ENCODE measurements at places on chromosomes 11 and 22.
A peak's percentile ranks its signal among the peaks of the same experiment; 100 is the strongest.

GRCh38 chr22:46581538-46582244 lies 38.5 kb upstream of the GRAMD4 start:
- DNase-seq, result peak; percentile 45

GRCh38 chr11:39570526-39570925 lies 1888.9 kb downstream of the LRRC4C start:
- no peak for DNase-seq

DNA sequence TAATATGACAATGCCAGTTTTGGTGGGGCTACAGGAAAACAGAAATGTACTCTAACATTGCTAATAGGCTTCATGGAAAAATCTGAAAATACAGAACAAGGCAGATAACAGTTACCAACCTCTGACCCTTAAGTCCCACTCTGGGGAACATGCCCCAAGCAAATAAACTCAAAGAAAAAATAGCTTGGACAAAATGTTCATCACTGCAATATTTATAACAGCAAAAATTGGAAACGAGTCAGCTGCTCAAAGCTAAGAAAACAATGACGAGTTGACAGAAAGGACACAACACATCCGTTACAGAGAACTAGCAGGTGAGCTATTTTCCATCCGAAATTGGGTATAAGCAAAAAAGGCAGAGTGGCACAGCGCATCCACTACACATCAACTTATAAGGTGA lies 70.5 kb downstream of the PACSIN2 start:
- DNase-seq, result no peak

DNA sequence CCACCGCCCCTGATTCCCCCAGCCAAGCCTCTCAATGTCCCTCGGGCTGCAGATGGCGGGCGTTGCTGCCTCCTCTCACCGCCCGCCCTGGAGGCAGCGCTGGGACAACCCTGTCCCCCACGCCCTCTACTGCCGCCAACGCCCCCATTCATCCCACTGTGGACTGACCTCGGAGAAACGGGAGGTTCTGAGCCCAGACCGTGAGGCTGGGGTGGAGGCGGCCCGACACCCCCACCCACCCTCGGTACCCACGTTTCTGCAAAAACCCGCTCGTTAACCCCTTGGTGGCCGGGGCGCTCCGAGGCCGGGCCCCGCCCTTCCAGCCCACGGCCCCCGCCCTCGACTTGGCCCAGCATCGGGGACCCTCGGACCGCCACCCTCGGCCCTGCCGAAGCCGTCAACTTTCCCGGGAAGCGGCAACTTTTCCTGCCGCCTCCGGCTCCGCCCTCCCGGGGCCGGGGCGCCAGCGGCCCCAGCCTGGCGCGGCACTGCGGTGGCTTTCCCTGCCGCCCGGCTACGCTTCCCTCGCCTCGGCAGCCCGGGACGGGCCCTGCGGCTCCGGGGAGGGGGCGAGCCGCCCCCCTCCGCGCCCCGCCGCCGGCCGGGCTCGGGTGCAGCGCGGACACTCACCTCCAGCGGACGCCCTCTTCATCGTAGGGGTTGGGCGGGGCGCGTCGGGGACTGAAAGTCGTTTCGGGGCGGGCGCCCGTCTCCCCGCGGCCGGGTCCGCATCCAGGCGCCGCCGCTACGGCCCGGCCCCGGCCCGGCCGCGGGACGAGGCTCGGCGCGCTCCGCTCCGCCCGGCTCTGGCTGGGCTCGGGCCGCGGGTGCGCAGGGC lies 458 bp downstream of the RTN4R start:
- peak; percentile 7 for DNase-seq

DNA sequence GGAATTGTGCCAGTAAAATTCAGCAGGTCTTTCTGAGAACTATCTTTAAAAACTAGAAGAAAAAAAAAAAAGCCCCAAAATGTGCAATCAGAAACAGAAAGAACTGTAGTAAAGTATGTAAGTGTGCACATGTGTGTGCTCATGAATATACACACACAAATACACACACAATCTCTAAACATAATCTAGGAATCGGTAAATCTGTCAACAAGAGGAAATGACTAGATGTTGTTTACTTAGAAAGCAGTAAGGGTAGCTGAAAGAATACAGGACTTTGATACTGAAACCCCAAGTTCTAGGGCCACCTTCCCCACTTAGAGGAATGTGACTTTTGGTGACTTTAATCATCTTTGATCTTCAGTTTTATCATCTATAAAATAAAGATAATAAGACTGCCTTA lies 13.2 kb downstream of the UEVLD start:
- no peak for DNase-seq

- peak; percentile 29 for DNase-seq
Measured at GRCh38 chr11:116145187-116145865, 627.5 kb downstream of the BUD13 start.

- DNase-seq, result no peak
Measured at GRCh38 chr22:44154436-44154942, 26.2 kb upstream of the PARVG start.

DNA sequence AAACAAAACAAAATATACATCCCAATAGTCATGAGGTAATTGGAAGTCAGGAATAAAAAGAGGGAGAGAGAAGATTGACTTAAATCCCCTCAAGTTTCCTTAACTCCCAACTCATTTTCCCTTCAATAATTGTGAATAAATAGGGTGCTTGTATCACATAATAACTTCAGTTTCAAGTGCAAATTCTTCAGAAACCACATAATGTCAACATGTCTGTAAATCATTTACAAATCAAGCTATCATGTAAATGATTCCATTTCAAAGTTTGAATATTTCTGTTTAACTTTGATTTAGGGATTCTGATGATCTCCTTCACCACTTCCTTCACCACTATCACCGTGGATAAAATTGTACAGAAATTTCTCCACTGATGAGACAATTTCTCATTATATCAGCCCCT lies 23.2 kb downstream of the CASP5 start:
- peak; percentile 29 for DNase-seq
